ENCODE measurements at places on chromosomes 11 and 22. TPM values are rescaled to one million over a fixed set of nuclear protein-coding genes. Genes with fewer than 3 reads are reported as not detected.

BDNF gene
- not detected for total RNA-seq

SLC17A6 gene
- not detected for total RNA-seq

C11orf87 gene
- not detected for total RNA-seq

CLCF1 gene
- 1.9 TPM for total RNA-seq

ROBO4 gene
- total RNA-seq = not detected

BTBD18 gene
- total RNA-seq = not detected

SCGB1C1 gene
- total RNA-seq = not detected

TRAPPC4 gene
- 91.5 TPM for total RNA-seq

SAA2 gene
- total RNA-seq = not detected

OR5P2 gene
- total RNA-seq = not detected

PKP3 gene
- 0.18 TPM for total RNA-seq

SPDYC gene
- total RNA-seq = not detected

KRTAP5-1 gene
- not detected for total RNA-seq

MAJIN gene
- total RNA-seq = not detected

MS4A3 gene
- total RNA-seq = not detected

TSG101 gene
- total RNA-seq = 42.2 TPM

BRD1 gene
- 49.9 TPM for total RNA-seq

TUB gene
- total RNA-seq = 0.07 TPM

MUC6 gene
- total RNA-seq = not detected

Data from activated CD8-positive, alpha-beta memory T cell treated with anti-CD3 and anti-CD28 coated beads, Interleukin-2, amount 10 ng/mL, durations not matched to agents 7 days and 5 days (primary cell).